Activated CD4-positive, alpha-beta T cell treated with anti-CD3 and anti-CD28 coated beads for 4 hours (primary cell): ENCODE measurements at places on chromosomes 7 and 10.

GRCh38 chr10:10901906-10902305 lies 115.8 kb upstream of the CELF2 start:
- no peak for DNase-seq

DNA sequence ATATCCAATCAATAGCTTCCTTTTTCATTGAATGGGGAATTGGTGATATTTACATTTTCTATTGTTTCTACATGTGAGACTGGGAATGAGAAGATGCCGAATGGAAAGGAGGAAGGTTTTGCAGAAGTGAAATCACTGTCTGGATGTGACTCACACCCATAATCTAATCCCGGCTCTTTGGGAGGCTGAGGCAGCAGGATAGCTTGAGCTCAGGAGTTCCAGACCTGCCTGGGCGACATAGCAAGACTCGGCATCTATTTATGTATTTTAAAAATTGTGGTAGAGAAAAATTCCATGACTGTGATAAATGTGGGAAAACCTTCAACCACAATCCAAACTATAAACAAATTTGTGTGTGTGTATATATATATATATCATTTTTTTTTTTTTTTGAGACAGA lies 10.9 kb upstream of the FIS1 start:
- no peak for DNase-seq

DNA sequence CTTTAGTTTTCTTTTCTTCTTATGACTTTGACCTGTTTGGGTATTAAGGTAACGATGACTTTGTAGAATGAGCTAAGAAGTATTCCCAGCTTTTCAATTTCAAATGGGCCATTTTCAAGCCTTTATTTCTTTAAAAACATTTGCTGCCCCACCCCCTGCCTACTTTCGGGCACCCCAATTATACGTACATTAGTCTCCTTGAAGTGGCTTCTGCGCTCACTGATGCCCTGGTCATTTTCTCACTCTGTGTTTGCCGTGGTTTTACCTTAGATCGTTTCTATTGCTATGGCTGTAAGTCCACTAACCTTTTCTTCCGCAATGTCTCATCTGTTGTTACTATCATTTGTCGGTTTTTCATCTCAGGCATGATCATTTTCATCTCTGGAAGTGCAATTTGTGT lies 24.9 kb downstream of the FOXL3 start:
- no peak for DNase-seq

GRCh38 chr7:46215987-46216567 lies 295.0 kb upstream of the IGFBP3 start:
- DNase-seq: no peak

DNA sequence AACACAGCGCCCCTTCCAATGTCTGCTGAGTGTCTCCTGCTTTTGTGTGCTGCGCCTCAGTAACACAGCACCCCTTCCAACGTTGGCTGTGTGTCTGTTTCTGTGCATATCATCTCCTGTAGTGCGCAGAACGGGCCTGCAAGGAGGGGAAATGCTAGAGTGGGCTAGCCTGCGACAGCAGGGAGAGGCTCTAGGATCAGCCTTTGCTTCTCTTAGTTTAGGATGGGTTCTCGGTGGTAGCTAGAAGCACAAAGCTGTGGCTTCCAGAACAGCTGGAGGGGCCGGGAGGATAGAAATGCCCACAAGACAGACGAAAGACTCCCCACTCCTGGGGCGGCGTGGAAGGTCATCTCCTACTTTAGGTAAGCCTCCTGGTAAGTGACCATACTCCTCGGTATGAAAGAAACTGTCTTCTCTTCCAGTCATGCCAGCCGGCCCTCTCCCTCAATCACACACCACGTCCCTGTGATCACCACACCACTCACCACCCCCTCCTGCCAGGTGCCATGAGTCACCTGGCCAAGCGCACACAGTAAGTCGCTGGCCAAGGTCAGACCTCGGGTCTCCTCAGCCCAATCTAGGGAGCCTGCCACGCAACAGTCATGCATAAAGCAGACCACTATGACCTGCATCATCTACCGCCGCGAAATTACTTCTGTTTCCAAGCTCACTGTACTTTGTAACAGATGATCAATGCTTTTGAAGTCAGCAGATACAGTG lies 4.8 kb downstream of the PITRM1 start:
- no peak for DNase-seq

DNA sequence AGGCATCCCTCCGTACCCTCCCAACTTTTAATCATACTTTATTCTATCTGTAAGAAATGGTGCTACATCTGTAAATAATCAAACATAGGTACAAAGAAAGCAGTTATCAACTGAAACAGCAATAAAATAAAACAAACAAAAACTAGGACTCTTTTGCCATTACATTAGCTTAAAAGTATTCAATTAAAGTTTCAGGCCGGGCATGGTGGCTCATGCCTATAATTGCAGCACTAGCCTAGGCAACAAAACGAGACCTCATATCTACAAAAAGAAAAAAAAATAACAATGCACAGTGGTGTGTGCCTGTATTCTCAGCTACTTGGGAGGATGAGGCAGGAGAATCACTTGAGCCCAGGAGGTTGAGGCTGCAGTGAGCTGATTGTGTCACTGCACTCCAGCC lies 161.9 kb downstream of the SGMS1 start:
- DNase-seq: no peak
